Activated CD8-positive, alpha-beta memory T cell treated with anti-CD3 and anti-CD28 coated beads for 1 hour (primary cell): ENCODE measurements at places on chromosomes 3 and 15.

- peak; percentile 82 for DNase-seq
Measured at GRCh38 chr3:25789596-25790556, at the start of gene OXSM. OXSM (plus strand) TSS chr3:25790090; CDS start chr3:25791021, 931 bp downstream.

DNA sequence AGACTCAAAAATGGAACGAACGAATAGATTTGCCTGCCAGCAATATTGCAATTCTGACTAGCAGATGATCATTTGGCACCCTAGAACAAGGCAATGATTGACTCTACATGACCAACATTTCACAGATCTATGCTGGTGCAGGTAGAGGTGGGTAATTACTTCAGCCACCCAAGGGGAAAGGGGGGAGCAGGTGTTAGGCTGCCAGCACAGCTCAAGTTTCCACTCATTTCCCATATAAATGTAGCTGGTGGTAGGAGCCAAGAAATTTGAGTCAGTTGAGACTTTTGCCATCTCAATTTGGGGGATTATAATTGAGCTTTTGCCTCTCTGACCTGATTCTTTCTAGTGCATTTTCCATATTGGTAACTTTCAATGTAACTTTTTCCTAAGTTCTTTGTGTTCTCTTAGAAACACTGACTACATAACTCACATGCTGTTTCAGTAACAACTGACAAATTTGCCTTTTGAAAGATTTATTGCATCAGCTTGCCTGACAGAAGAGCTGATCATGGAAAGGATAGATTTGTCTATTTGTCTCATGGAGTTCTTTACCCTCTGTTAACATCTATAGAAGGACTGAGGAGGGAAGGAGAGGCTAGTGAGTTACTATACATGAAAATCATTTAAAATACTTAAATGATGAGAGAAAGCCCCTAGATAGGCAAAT is 902.5 kb downstream of the ZPLD1 start:
- DNase-seq = no peak

DNA sequence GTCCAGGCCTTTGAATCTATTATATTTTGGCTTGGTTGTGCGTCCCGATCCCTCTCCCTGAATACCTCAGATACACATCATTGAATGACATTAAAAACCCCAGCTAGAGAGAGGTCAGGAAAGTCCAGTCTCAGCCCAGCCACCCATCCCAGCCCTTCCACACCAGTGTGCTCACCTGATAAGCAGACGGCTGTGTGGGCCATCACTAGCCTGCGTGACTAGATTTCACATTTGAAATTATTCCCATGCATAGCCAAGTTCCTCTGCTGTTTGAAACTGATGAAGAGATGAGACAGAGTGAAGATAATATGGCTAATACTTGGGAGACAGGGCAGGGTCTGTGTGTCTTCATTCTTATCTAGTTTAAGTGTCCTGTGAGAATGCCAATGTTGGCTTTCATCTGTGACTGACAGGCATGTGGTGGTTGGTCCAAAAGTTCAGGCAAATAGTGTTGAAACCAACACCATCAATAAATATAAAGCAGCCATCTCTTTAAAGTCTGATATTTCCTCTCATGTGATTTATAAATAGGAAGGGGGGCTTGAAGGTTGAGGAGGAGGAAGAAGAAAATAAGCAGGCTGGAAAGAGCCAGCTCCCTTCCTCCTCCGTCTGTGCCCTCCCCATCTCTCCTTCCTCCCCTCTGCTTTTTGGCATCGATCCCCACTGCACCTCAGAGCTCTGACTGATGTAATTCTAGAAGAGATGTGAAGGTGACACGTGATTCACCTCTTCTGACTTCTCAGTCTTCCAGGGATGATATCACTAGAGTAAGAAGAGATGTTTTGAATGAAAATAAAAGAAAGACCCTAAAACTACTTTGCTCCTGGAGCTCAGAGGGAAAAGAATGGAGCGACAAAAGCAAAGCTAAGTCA is 5.1 kb downstream of the FAM43A start:
- DNase-seq = no peak

DNA sequence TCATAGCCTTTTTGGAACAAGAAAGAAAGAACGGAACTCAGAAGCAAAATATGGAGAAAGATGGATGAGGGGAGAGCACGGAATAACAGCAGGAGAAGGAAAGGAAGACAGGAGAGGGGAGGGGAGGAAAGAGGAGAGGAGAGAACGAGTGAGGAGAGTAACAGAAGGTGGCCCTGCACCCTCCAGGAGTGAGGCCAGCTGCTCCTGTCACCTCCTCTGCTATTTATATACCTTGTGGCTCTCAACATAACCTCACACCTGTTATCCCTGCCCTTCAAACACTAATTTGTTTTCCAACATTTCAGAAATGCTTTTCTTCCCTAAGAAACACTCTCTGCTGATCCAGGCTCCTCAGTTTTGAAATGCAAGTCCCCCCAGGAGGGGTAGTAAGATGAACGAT is 53.4 kb upstream of the ATP2B2 start:
- DNase-seq = no peak

GRCh38 chr15:70324001-70324974 is 226.6 kb upstream of the TLE3 start:
- no peak for DNase-seq

- no peak for DNase-seq
Measured at GRCh38 chr3:24492971-24493551, 1.6 kb downstream of the THRB start.

DNA sequence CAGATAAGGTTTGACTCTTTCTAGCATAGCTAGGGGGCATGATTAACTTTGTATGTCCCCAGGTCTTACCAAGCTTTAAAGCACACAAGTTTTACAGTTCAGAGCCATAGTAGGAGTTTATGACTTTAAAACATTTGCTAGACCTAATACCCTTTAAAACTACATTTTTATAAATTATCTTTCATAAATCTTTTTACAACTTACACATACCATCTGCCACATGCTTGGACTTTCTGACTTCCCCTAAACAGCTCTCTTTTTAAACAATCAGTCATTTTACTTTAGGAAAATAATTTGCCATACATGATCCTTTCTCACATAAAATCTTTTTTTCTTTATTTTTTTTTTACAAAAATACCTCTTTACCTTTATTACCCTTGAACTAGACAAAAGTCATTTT is 735.3 kb upstream of the CADM2 start:
- DNase-seq = no peak

- DNase-seq = no peak
Measured at GRCh38 chr3:87437765-87438164, 161.4 kb upstream of the POU1F1 start.

GRCh38 chr3:99529265-99529664 is 109.1 kb upstream of the COL8A1 start:
- no peak for DNase-seq

GRCh38 chr3:139388077-139388476 is 1.4 kb downstream of the COPB2 start:
- DNase-seq = no peak

- peak; percentile 6 for DNase-seq
Measured at GRCh38 chr3:106534206-106534605, 665.4 kb upstream of the CBLB start.

GRCh38 chr3:43970920-43971319 is 270.8 kb upstream of the TOPAZ1 start:
- DNase-seq = no peak

DNA sequence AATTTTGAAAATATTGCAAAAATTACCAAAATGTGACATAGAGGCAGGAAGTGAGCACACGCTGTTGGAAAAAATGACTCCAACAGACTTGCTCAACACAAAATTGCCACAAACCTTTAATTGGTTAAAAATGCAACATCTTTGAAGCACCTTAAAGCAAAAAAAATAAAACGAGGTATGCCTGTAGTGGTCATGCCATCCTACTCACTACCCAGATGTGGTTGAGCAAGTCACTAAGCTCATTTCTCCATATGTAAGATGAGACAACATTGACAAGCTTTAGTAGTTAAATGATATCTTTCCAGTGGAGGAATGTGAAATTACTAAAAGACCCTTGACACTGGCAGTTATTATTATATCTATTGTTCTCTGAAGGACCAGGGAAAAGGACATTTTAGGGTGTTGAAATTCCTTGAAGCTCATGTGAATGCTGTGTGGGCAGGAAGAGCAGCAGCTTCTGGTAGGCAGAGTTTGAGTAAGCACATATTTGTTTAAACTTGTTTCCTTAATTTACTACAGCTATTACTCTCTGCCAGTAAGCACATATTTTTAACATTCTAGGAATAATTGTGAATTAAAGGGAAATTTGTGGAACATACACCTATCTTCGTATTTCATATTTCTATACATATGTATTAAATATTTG is 131.6 kb upstream of the P2RY1 start:
- no peak for DNase-seq

DNA sequence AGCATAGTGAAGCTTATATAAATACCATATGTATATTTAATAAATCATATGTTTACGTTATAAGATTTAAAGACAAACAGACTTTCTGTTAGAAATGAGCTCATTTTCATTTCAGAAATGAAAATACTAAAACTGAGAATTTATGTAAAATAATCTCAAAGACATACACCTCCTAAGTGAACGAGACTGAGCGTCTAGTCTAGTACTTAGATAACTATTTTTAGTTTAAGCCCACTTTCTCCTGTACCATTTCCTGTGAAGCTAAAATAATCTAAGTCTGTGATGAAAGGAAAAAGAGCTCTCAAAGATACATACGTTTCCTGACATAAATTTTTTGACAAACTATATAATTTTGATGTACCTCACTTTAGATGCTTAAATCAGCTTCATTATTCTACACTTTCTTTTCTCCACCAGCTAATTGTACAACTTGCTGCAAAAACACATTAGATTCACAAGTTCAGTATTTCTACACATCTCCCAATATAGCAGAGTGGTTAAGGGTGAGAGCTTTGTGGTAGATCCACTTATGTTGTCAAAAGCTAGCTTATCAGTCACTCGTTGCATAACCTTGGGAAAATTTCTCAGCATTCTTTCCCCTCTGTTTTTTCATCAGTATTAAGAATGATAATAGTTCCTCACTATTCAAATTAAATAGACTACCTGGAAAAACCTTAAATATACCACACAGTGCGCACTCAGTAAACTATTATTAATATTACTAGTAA is 703.0 kb downstream of the PLOD2 start:
- no peak for DNase-seq

- no peak for DNase-seq
Measured at GRCh38 chr3:14837878-14838258, 19.1 kb downstream of the FGD5 start.

- DNase-seq = no peak
Measured at GRCh38 chr3:175238801-175239200, 379.7 kb downstream of the NAALADL2 start.

DNA sequence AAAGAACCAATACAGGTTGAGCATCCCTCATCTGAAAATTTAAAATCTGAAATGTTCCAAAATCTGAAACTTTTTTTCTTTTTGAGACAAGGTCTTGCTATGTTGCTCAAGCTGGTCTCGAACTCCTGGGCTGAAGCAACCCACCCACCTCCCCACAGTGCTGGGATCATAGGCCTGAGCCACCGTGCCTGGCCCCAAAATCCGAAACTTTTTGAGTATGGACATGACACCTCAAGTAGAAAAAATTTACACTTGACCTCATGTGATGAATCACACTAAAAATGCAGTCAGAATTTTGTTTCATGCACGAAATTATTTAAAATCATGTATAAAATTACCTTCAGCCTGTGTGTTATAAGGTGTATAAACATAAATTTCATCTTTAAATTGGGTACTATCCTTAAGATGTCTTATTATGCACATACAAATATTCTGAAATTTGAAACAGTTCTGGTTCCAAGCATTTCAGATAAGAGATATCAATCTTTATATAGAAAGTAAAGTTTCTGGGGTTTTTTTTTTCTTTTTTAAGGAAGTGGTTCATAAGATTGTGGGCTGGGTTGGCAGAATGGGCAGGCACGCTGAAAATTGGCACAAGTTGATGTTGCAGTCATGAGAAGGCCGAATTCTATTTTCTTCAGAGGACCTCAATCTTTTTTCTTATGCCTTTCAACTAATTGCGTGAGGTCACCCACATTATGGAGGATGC is 72.5 kb downstream of the SPRED1 start:
- DNase-seq = no peak

- no peak for DNase-seq
Measured at GRCh38 chr3:26029321-26029720, 239.4 kb downstream of the OXSM start.

DNA sequence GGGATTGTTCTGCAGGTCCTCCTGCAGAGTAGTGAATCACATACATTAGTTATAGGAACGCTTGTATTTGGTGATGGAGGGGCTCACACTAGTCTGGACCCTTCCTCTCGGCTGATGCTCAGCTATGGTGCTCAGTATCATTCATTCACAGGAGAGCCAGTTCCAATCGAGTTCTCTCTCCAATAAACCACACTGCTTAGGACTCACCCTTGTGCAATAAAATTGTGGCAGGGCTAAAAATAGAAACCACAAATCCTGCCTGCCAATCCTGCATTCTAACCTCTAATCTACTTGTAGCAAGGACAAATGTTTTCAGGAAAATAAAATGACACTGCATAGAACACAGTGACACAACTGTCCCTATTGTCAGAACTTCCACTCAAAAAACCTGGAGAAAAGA is 138.4 kb upstream of the TBL1XR1 start:
- no peak for DNase-seq

DNA sequence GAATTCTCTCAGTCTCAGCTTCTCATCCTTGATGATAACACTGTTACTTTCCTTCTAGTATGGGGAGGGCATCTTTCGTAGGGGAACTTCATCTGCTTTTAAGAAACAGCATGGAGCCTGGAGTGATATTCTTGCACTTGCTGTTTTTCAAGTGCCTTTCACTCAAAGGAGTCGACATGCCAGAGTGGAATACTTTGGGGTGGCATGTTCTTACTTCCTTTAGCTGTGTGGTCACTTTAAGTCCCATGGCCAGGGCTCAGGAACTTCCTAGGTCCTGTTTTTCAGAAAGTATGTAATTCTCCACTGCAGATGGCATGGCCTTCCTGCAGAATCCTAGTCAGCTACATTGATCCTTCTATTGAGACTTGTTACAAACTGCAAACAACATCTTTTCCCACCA is 28.1 kb upstream of the CDCP1 start:
- DNase-seq = no peak
